ENCODE measurements at places on chromosomes 1 and 21.

- no peak for DNase-seq
These were observed 3.3 kb upstream of the NECTIN4 start for GRCh38 chr1:161092621-161093028.

DNA sequence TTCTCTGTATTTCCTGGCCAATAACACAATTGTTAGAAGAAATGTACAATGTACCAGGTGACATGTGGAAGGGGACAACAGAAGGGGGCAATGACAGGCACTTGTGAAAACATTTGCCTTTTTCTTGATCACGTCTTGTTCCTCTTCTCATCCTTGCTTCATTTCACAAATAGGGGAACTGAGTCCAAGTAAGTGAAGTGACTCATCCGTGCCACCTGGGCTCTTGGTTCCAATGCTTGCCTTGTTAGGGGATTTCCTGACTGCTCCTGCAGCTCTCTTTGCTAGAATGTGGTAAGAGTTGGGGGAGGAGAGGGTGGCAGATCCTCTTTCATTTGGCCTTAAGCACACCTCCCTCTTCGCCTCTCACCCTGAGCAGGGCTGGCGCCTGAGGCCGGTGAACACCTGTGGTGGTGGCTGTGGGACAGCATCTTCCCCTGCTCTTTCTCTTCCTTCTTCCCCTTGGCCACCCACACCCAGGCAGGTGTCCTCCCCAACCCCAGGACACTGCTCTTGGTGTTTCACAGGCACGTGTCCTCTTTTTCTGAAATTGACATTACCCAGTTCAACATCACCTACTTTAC, 2.2 kb upstream of the RHEX start:
- DNase-seq, result no peak

DNA sequence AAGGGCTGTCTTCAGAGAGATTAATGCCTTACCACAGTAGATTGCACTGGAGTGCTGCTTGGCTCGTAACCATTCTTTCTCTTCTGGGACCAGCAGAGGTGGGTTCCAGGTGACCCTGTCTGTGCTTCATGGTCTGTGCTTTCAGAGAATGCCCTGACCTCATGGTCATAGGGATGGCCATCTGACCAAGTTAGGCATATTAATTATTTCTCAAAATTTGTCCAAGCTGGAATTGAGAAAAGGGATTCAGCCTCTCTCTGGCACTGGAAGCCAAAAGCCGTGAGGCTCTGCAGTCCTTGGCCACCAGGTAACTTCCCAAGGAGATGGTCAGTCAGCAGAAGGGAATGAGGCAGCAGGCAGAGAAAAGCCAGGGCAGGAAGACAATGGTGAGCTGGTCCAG, 37.2 kb upstream of the TSPAN2 start:
- DNase-seq, result no peak

DNA sequence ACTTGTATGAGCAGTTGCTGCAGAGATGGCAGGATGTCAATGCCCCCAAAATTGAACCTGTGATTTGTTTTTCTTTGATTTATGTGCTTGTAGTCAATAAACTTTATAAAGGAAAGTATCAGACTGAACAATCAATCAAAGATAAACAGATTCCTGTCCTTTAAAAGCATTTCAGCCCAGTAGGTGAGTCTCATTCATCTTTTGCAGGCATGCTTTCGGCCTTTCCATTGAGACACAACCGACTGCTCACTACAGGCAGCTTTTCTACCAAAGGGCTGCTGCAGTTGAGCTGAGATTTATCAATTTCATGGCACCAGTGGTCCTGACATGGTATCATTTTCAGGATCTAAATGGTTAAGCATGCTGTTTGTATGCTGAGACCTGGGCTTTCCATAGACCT, 513.6 kb upstream of the PTBP2 start:
- DNase-seq, result no peak

- DNase-seq, result no peak
These were observed 39.7 kb downstream of the HUNK start for GRCh38 chr21:31912501-31912900.

All from SJSA1 (cell line).